ENCODE measurements at places on chromosomes 16 and 17. TPM values are rescaled to one million over a fixed set of nuclear protein-coding genes. Genes with fewer than 3 reads are reported as not detected.

Gene CCL15
- not detected for total RNA-seq

Gene CCL4L2
- total RNA-seq: not detected

Gene CCL8
- total RNA-seq: 0.69 TPM

Gene TNFRSF17
- total RNA-seq: 0.52 TPM

Gene IL32
- 51.5 TPM for total RNA-seq

Gene COX6A2
- not detected for total RNA-seq

Gene CSH2
- not detected for total RNA-seq

Gene FOXC2
- total RNA-seq: 2.0 TPM

Gene DHX58
- 22.3 TPM for total RNA-seq

Gene ZNRF1
- total RNA-seq: 13.6 TPM

Gene KIF2B
- total RNA-seq: not detected

Gene FMNL1
- 3.1 TPM for total RNA-seq

Gene SHBG
- not detected for total RNA-seq

Gene USP6
- total RNA-seq: 0.02 TPM

Gene ABAT
- 0.91 TPM for total RNA-seq

Gene MAPT
- 0.20 TPM for total RNA-seq

Gene KRTAP4-3
- total RNA-seq: not detected

Gene MMP25
- total RNA-seq: not detected

Gene VTN
- total RNA-seq: not detected

Gene ENPP7
- not detected for total RNA-seq

Gene CCL13
- not detected for total RNA-seq

Gene TTLL6
- 0.07 TPM for total RNA-seq

Gene EFCAB3
- total RNA-seq: not detected

Gene CDH16
- not detected for total RNA-seq

Gene RAB37
- not detected for total RNA-seq

Gene AURKB
- 123 TPM for total RNA-seq

Gene NHLRC4
- total RNA-seq: not detected

Gene KRT28
- not detected for total RNA-seq

Gene SLC35G6
- not detected for total RNA-seq

Gene OTOA
- total RNA-seq: not detected

Gene SDR42E2
- total RNA-seq: not detected

Gene PLA2G10
- not detected for total RNA-seq

Gene GPR142
- total RNA-seq: not detected

Gene MYLK3
- total RNA-seq: not detected

Gene ABCA10
- not detected for total RNA-seq

Gene UBALD2
- total RNA-seq: 11.8 TPM

Gene ATP2C2
- total RNA-seq: not detected

Gene SBK1
- not detected for total RNA-seq

Gene ANKRD13B
- total RNA-seq: 2.6 TPM

Gene MRM1
- total RNA-seq: 5.5 TPM

Gene PYDC1
- not detected for total RNA-seq

Gene HP
- not detected for total RNA-seq

Gene PRR15L
- total RNA-seq: not detected

Gene KRTAP9-2
- total RNA-seq: not detected

Gene KRTAP16-1
- not detected for total RNA-seq

Gene TBC1D3G
- total RNA-seq: not detected

Gene ADORA2B
- total RNA-seq: 20.8 TPM

Gene BRIP1
- 20.8 TPM for total RNA-seq

Gene ARHGAP44
- not detected for total RNA-seq

Gene CDYL2
- 10.1 TPM for total RNA-seq

Gene EPN2
- total RNA-seq: 19.1 TPM

Gene CDRT15
- not detected for total RNA-seq

Gene TBC1D3I
- 1.0 TPM for total RNA-seq

Gene CRYBA1
- total RNA-seq: not detected

Gene ACTG1
- total RNA-seq: 4,109 TPM

Gene GNG13
- total RNA-seq: not detected

Gene MT1E
- total RNA-seq: 89.4 TPM

Data from M059J (cell line).